Activated T-cell treated with anti-CD3 and anti-CD28 coated beads, Interleukin-2, amount 50 U/mL, for 1 hour (primary cell): ENCODE measurements at places on chromosomes 5 and 9.

DNA sequence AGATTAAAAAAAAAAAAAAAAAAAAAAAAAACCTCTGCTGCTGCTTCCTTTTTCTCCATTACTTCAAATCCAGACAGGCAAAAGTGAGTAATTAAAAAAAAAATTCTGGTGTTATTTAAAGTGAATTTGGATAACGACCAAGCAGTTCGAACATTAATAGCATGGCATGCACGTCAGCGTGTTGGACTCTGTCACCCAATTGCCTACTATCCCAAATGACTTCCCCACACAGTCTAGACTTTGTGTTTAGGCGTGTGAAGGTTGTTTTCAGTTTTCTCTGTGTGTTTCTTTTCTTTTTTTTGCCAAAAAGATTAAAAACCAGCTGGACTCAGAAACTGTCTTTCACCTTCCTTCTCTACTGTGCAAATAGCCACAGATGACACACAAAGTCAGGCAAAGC lies 321.4 kb downstream of the MSX2 start:
- no peak for DNase-seq

DNA sequence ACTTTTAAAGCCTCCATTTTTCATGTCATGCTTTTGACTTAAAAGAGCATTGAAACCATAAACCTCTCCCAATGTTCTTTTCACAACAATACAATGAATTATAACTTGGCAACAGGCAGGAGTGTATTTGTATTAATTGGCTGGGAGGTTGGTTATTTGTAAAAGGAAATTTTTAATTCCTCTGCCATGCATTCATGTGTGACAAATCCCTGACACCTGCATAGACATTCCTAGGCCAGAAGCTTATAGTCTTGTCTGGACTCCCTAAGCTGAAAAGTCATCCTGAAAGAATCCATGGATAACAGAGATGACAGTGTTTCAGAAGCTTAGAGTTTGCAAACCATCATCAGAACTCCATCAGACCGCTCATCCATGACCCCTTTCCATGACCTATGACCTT lies 76.3 kb upstream of the PTGER4 start:
- no peak for DNase-seq

DNA sequence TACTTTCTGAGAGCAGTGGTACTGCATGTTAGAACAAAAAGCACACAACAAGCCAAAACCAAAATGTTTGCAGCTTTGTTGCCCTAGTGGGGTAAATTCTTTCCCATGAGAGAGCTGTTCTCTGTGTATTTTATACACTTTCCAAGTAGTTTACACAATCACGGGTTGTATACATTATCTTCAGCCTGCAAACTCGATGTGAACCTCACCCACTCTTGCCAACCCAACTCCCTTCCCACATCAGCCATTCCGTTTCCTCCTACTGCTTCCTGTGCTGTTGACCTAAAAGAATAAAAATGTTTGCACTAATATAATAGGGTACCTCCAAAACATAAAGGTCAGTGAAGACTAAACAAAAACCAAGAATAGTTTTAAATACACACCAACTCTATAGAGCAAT lies 47.0 kb downstream of the IQGAP2 start:
- DNase-seq = no peak

GRCh38 chr9:21443849-21444625 lies 3.8 kb downstream of the IFNA1 start:
- no peak for DNase-seq
